ENCODE measurements at places on chromosomes 11 and 22.

DNA sequence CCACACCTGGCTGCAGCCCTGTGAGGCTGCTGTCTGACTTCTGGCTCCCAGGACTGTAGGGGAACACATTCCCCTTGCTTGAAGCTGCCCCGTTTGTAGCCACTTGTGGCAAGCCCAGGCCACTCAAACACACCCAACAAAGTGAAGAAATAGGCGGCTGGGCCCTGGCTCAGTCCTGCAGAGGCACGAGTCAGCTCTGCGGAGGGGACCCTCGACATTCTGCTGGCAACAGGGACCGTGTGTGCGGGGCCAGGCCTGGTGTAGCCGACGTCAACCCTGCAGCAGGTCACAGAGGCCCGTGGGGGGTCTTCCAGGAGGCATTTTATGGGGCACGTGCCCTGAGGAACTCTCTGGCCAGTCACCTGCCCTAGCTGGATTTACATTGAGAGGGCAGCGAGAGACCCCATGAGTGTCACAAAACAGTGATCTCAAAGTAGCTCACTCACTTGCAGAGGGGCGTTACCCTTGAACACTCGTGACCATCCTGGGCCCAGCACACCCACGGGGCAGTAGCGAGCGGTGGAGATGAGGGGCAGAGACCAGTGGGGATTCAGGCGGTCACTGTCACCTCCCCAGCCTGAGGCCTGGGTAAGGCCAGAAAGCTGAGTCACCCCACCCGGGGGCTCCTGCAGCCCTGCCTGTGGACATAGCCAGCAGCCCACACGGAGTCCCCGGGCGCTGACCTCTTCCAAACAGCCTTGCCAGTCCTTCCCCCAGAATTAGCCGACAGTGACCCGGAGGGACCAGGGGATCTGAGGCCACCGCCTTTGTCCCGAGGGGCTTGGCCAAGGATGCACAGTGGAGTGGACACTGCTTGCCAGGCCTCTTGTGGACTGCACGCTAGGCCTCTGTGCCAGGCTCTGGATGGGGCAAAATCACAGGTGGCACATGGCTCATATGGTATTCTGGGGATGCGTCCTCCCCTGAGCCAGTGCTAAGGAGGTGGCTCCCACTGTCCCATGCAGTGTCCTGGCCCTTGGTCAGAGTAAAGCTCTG lies 139.5 kb downstream of the CTTN start:
- no peak for DNase-seq

GRCh38 chr22:38455530-38456271 lies 702 bp upstream of the KCNJ4 start:
- DNase-seq = no peak

- DNase-seq = no peak
Measured at GRCh38 chr11:107018902-107019493, 722 bp upstream of the GUCY1A2 start.

GRCh38 chr22:37275134-37275533 lies 7.2 kb upstream of the CYTH4 start:
- DNase-seq = no peak

DNA sequence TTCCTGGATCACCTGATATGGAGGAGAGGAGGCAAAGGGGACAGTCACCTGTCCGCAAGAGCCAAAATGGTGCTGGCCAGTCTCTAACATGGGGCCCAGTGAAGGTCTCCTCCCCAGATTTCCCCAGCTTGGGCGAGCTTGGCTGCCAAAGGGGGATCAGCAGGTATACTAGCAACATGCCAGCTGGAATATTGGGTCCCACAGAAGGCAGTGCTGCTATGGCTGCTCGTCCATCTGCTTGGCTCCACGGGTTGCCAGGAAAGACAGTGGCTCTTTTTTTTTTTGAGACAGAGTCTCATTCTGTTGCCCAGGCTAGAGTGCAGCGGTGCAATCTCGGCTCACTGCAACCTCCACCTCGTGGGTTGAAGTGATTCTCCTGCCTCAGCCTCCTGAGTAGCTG lies 12.7 kb upstream of the KAT5 start:
- DNase-seq = no peak

DNA sequence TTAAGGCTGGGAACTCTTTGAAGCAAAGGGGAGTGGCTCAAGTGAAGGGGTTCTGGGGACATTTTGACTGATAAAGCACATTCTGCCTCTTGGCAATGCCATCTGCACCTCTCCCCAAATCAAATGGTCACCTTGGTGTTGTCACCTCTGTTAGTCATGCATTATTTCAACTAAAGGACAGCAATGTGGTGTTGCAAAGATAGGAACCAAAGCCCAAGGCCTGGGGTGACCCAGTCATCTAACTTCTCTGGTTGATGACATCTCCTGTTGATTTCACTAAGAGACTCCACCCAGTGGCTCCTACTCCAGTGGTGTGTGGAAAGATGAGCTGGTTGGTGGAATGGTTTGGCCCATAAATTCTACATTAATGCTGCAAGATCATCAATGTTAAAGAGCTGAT lies 7.8 kb upstream of the MS4A1 start:
- DNase-seq = no peak

DNA sequence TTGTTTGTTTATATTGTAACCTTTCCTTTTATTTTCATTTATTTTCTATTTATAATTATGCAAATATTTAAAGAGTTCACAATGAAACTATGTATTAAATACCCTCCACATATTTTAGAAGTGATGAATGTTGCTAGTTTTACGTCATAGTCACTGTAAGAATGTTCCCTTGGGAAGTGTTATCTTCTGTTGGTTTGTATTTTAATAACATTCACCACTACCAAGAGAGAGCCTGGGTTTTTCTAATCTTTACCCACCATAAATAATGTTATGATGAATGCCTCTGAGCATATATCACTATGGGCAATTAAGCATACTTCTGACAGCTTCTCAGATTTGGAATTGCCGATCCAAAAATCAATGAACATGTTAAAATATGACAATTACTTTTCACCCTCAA lies 80.7 kb downstream of the GGT1 start:
- DNase-seq = no peak

DNA sequence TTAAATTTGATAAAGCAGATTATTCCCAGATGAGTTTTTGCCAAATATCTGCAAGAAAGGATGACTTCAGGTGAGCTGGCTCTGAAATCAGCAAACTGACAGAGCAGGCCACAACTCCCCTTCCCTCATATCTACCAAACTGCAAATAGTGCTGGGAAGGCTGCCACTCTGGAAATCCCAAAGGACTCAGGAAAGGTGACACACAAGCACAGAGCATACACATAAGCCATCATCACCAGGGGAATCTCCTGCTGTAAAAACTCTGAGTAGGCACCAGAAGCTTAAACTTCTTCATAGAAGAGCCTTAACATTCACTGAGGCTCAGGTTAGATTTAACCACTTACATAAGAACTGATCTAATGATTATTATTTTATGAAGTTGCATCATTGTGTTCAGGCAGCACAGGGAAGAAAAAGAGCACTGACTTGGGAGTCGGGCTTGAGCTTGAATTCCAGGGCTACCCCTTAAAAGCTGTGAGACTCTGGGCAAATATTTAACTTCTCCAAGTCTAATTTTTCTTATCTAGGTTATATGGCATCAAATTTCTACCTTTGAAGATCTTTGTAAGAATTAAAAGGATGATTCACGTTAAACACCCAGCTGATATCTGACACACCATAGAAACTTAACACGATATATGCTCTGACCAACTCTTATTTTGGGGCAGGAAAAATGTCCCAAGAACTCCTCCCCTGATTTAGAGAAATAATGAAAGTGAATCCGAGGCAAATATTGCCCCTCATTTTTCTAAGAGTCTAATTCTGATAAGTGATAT lies 15.0 kb downstream of the SYTL2 start:
- DNase-seq = no peak

GRCh38 chr22:49481659-49482399 lies 345.8 kb downstream of the BRD1 start:
- no peak for DNase-seq

GRCh38 chr11:67584205-67584880 lies 731 bp downstream of the GSTP1 start:
- peak; percentile 39 for DNase-seq

DNA sequence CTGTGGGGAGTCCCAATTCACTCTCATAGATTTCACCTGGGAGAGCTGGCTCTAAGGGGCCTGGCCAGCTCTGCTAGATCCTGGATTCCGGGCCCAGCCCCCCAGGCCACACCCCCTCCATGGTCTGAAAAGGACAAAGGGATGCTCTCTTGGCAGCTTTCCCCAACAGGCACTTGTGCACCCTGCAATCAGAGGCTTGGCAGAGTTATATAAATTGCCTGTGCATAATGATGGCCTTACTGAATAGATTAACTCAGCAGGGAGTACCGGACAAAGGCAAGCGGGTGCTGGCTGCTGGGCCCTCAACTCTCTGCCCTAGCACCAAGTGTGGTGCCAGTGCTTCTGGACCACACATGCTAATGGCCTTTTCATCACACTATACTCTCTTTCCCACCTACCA lies 461.6 kb downstream of the BUD13 start:
- DNase-seq = no peak

DNA sequence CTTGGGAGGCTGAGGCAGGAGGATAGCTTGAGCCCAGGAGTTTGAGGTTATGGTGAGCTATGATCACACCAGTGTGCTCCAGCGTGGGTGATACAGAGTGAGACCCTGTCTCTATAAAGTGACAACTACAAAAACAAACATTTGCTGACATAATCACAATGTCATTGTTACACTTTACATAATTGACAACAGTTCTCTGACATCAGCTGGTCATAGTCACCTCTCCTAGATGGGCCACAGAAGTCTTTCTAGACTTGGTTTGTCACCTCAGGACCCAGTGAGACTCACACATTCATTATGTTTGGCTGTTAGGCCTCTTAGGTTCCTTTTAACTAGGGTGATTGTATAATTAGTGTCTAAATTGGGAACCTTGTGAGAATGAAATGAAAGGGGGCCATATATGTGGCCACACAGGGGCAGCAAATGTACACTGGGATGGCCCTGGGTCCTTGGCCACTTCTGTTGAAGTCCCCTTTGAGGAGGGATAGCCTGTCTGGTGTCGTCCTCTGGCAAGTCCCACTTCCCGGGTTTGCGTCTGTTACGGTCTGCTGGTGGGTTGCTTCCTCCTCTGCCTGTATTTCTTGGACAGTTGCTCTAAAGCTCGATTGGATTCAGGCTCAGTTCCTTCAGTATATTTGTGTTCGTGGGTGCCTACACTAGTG lies 5.8 kb upstream of the PPIL2 start:
- no peak for DNase-seq

DNA sequence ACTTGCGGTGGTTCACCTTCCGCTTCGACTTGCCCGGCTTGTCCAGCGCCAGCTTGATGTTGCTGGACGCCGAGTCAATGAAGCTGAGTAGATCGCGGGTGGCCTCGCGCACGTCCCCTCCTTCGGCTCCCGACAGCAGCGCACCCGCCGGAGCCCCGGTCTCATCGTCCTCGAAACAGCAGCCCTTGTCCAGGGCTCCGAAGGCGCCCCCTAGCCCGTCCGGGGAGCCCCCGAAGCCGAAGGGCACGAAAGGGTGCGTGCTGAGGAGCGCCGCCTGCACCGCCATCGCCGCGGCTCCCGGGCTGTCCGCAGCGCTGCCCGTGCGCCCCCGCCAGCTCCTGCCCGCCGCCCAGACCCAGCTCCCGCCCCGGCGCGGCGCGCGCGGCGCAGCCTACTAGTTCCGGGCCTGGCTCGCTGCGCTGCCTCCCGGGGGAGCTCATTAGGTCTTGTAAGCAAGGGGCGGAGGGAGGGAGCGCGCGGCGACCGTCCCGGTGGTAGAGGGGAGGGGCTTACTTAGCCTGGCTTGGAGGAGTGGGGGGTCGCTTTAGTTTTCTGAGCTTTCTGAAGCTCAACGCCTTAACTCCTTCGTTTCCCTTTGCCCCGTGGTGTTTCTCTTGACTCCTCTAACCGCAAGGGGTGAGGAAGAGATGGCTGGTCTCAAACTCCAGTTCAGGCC lies at the start of gene FAM181B:
FAM181B (minus strand) TSS at position 421 of the 676 bp plus-strand sequence; CDS start at position 286, 135 bp downstream.
- DNase-seq = peak; percentile 15

All from activated naive CD4-positive, alpha-beta T cell treated with Interleukin-2 at 50 U/mL for 16 hours (primary cell).